ENCODE measurements at places on chromosomes 3 and 15.

GRCh38 chr15:89631902-89632264, 23.4 kb downstream of the KIF7 start:
- no peak for DNase-seq

- DNase-seq = peak; percentile 39
Measured at GRCh38 chr3:194736277-194736895, 50.7 kb downstream of the FAM43A start.

GRCh38 chr3:13145131-13145825, 72.0 kb upstream of the IQSEC1 start:
- no peak for DNase-seq

DNA sequence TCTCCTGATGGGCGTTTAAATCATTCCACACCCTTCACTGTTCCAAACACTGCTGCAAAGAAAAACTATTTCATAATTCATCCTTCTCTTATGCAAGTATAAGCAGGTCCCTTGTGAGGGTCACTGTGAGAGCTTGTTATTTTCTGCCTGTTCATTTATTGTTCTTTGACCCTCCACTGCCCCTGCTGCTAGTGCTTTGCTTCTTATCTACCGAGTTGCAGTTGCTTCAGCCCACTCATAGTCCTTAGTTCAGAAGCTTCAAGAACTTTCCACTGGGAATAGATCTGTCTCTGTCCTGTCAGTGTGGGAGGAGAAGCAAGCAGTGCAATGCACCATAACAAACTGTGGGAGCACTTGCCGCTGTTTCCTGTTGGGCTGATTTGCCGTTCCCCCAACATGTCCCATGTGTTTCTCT, 39.8 kb downstream of the RIOX2 start:
- no peak for DNase-seq

DNA sequence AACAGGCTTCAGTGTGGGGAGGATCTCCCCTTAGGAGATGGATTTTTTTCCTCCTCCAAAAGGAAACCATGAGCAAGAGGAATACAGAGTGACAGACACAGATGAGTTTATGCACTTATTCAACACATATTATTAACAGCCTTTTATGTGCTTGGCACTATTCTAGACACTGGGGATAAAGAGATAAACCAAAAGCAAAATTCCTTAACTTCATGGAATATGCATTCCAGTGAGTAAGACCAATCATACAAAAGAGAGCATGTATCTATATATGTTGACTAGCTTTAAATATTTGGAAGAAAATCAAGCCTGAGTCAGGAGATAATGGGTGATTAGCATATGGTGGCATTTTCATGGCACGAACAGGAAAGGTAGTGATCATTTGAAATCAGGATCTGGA, 284.4 kb upstream of the RASGRP1 start:
- DNase-seq = no peak

- no peak for DNase-seq
Measured at GRCh38 chr3:47961815-47962606, 54.2 kb downstream of the MAP4 start.

- DNase-seq = no peak
Measured at GRCh38 chr15:67303490-67304363, 49.1 kb downstream of the IQCH start.

DNA sequence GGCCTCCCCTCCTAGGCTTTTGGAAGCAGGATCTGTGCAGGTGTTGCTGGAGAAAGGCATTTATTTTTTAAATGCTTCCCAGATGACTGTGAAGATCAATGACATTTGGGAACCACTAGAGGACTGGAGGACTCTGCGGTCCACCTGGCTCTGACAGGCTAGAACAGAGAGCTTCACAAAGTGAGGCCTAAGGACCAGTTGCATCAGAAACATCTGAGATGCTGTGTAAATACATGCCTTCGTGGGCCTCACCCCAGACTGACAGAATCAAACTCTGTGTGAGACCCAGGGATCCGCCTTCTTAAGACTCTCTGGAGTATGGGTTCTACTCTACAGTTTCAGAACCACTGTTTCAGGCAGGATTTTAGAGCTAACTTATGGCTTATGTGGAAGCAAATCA, 105.0 kb upstream of the ICE2 start:
- no peak for DNase-seq

GRCh38 chr3:17144665-17144993, 259.9 kb downstream of the PLCL2 start:
- DNase-seq = no peak

- DNase-seq = no peak
Measured at GRCh38 chr3:137194301-137194700, 236.5 kb downstream of the IL20RB start.

GRCh38 chr15:66909381-66909890, 156.0 kb upstream of the SMAD3 start:
- no peak for DNase-seq

GRCh38 chr3:8441969-8442559, 59.6 kb upstream of the LMCD1 start:
- no peak for DNase-seq

DNA sequence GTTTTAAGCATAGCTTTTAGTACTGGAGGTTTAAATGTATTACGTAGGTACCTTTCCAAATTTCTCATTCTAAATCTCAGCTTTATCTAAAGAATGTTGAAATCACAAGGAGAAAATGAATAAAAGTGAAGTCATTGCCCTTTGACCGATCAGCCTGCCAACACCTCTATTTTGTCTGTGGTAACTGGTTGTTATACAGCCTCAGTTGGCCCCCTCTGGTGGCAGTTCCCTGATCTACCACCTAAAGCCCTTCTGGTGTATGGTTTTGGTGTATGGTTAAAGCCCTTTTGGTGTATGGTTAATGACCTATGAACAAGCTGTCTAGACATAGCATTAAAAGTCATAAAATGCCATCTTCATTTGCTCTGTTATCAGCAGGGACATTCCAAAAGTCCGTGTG, 378.2 kb upstream of the AZI2 start:
- no peak for DNase-seq

- DNase-seq = no peak
Measured at GRCh38 chr3:186067360-186068242, 41.3 kb downstream of the ETV5 start.

- DNase-seq = no peak
Measured at GRCh38 chr3:30600572-30600971, 5.8 kb upstream of the TGFBR2 start.

GRCh38 chr3:42535981-42536784, 33.7 kb downstream of the VIPR1 start:
- no peak for DNase-seq
